CD4-positive, alpha-beta memory T cell (primary cell): ENCODE measurements at places on chromosomes 1 and 21.

- DNase-seq = no peak
Observed at GRCh38 chr1:212503714-212504113, 71.0 kb downstream of the NENF start.

GRCh38 chr1:22437573-22437972, 14.1 kb upstream of the ZBTB40 start:
- no peak for DNase-seq

GRCh38 chr1:208923456-208923855, 660.1 kb upstream of the CAMK1G start:
- no peak for DNase-seq

- no peak for DNase-seq
Observed at GRCh38 chr1:99996951-99997350, 27.2 kb downstream of the SLC35A3 start.

- no peak for DNase-seq
Observed at GRCh38 chr1:189349607-189350006, 1128.1 kb downstream of the BRINP3 start.

GRCh38 chr21:46150491-46151121, 4.8 kb downstream of the FTCD start:
- DNase-seq = no peak

- no peak for DNase-seq
Observed at GRCh38 chr1:3599286-3599811, 12.0 kb downstream of the MEGF6 start.

DNA sequence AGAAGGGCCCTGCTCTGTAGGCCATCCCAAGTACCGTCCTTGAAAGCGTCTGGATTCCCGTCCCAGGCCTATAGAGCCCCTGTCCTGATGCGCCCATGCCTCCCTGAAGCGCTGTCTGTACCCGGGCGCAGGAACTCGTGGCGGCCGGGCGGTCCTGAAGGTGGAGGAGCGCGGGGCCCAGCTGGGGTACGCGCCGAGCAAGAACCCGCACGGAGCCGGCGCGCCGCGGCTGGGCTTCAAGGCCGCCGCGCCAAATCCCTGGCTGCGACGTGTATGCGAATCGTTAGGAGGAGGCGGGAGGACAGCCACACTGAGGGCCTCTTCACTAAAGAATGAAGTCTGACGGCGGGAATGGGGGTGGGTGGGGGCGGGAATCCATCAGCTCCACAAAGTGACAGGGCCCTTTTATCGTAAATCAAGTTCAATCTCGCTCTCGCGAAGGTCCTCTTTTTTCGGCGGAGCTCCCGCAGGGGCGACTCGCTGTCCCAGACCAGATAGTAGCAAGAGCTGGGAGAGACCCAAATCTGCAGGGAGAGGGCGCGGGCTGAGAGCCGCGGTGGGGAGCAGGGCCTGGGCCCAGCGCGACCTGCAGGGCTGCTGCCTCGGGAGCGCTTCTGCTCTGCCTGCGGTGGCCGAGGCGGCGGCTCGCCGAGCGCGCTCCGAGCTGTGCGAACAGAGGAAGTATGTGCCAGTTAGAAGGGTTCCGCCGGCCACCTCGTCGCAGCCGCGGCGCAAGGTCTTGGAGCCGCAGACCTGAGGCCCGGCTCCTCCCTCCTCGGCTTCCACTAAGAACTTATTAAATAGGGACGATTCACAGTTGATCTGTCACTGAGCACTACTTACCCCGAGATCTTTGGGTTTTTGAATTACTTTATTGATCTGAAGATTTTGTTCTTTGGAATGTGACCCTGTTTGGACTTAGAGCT, 10.4 kb downstream of the BARHL2 start:
- no peak for DNase-seq

- no peak for DNase-seq
Observed at GRCh38 chr1:236016083-236016482, 48.8 kb downstream of the NID1 start.
